ENCODE measurements at places on chromosomes 12 and 14.
A peak's percentile ranks its signal among the peaks of the same experiment; 100 is the strongest.

- DNase-seq: no peak
Observed at GRCh38 chr14:28761438-28762291, 4.9 kb upstream of the FOXG1 start.

GRCh38 chr14:67345583-67345982 lies 14.0 kb downstream of the ATP6V1D start:
- no peak for DNase-seq

GRCh38 chr12:131098178-131098981 lies 144.7 kb downstream of the ADGRD1 start:
- DNase-seq: no peak

GRCh38 chr14:98957211-98958047 lies 314.6 kb downstream of the BCL11B start:
- no peak for DNase-seq

DNA sequence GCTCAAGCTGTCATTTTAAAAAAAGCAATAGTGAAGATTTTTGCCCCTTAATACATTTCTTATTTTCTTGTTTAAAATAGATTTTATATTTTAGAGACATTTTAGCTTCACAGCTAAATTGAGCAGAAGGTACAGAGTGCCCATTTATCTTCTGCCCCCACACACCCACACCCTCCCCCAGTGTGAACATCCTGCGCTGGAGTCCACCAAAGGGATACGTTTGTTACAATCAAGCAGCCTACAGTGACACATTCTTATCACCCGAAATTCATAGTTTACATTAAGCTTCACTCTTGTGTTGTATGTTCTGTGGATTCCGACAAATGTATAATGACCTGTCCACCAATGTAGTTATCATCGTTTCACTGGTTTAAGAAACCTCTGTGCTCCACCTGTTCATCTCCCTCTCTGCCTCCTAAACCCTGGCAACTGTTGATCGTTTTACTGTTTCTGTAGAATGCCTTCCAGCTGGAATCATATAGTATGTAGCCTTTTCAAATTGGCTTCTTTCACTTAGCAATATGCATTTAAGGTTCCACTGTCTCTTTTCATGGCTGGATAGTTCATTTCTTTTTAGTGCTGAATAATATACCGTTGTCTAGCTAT lies 91.0 kb upstream of the TRAF3 start:
- DNase-seq: no peak

GRCh38 chr12:121095544-121096198 lies 37.0 kb upstream of the P2RX7 start:
- peak; percentile 84 for DNase-seq

- no peak for DNase-seq
Observed at GRCh38 chr12:69266036-69266635, 26.8 kb downstream of the CPSF6 start.

- DNase-seq: no peak
Observed at GRCh38 chr14:81681541-81681940, 147.9 kb upstream of the SEL1L start.

GRCh38 chr12:45725631-45726602 lies 3.6 kb upstream of the ARID2 start:
- peak; percentile 67 for DNase-seq

GRCh38 chr12:72084880-72085279 lies 146.2 kb downstream of the TPH2 start:
- DNase-seq: no peak

DNA sequence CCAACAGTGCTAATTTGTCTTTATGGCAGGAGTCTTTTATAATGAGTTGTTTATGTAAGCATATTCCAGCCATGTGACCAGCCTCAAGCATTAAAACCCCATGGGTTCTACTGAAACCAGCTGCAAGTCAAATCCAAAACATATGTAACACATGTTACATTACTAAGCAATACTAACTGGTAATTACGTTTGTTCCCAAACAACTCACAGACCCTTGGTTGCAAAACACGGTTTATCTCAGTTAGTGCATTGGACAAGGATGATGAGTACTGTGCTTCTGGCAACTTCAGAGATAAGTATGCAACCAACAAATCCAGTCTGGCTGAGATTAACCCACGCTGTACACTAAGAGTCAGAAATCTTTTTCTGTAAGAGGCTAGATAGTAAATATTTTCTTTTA lies 110.1 kb upstream of the FAR2 start:
- DNase-seq: no peak

DNA sequence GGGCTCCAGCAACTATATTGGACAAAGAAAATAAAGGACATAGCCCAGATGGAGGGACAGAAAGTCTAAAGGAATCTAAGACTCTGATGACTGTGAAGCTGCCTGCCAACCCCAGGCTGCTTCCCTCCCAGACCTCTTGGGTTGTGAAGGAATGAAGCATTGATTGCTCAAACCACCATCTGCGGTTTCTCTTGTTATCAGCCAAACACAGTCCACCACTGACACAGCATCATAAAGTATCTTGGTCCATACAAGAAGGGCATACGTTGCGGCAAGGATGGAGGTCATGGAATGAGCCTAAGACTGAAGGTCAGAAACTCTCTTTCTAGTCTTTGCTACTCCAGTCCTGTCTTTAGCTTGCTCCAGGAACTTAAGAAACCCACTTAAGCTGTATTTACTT lies 58.5 kb upstream of the PLXNC1 start:
- no peak for DNase-seq

All from CD4-positive, alpha-beta T cell treated with Interleukin-12 subunit alpha and Interleukin-12 subunit beta, for 1 hour (primary cell).